ENCODE measurements at places on chromosomes 3 and 15.

GRCh38 chr3:154188846-154189245 is 67.7 kb downstream of the ARHGEF26 start:
- DNase-seq, result no peak

- DNase-seq, result no peak
Observed at GRCh38 chr3:138799822-138800221, 34.9 kb downstream of the PIK3CB start.

- DNase-seq, result no peak
Observed at GRCh38 chr3:159775372-159775961, 213.2 kb upstream of the IL12A start.

DNA sequence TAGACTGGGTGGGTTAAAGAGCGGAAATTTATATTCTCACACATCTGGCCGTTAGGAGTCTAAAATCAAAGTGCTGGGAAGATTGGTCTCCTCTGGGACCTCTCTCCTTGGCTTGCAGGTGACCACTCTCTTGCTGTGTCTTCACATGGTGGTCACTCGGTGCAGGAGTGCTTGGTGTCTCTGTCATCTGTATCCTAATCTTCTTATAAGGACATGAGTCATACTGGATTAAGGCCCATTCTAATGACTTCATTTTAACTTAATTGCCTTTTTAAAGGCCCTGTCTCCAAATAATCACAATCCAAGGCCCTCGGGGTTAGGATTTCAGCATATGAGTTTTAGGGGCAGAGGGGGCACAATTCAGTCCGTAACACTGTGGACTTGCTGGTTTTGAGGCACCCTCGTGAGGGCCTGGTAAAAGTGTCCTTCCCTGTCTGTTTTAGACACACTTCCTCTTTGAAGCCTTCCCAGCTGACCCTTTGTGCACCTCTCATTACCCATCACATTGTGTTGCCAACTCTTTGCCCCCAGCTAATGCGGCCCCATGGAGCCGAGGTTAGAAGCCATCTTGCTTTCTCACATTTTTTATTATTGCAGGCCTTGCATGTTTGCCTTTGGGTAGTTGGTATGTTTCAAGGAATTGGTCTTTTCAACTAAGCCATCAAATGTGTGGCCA is 3.2 kb downstream of the XYLB start:
- no peak for DNase-seq

DNA sequence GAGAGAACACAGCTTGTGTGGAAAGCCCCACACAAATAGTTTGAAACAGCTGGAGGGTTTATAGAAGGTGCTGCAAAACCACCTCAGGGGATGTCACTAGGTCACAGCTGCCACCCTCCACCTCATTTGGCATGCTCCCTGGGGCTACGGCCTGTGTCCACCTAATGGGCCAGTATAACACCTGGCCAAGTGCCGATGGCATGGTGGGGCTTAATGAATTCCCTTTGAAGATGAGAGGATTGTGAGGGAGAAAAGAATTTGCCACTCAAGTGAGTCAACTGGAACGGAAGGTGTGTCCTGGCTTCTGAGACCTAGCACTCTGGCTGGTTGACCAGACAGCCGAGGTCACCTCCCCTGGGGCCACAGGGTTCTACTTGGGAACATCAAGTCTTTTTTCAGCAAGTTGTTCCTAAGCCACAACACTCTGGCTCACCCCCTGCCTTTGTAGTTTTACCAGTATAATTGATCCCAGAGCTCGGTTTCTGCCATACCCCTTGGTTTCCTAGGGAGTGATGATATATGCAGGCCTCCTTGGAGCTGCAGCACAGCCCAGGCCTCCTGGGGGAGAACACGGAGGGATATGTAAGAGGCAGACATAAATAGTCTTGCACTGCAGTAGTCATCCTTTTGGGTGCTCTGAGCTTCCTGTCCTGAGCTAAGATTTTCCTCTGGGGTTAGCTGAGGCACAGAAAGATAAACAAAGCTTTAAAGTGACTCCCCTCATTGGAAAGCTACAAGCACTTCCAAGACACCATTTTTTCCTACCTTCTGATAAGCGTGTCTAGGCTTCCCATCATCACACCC is 178.2 kb upstream of the LPP start:
- no peak for DNase-seq

Data from stimulated activated CD8-positive, alpha-beta memory T cell treated with anti-CD3 and anti-CD28 coated beads, Interleukin-15, amount 100 ng/mL, for 4 hours (primary cell).